ENCODE measurements at places on chromosomes 11 and 22.
A peak's percentile ranks its signal among the peaks of the same experiment; 100 is the strongest.

GRCh38 chr11:61531044-61531443 lies 22.5 kb downstream of the LRRC10B start:
- no peak for DNase-seq

GRCh38 chr22:33920197-33920540 lies at the start of gene LARGE1:
Gene LARGE1 (minus strand): TSS chr22:33920476.
- DNase-seq, result peak; percentile 43

- DNase-seq, result no peak
Observed at GRCh38 chr11:80365980-80366379, 925.1 kb upstream of the TENM4 start.

DNA sequence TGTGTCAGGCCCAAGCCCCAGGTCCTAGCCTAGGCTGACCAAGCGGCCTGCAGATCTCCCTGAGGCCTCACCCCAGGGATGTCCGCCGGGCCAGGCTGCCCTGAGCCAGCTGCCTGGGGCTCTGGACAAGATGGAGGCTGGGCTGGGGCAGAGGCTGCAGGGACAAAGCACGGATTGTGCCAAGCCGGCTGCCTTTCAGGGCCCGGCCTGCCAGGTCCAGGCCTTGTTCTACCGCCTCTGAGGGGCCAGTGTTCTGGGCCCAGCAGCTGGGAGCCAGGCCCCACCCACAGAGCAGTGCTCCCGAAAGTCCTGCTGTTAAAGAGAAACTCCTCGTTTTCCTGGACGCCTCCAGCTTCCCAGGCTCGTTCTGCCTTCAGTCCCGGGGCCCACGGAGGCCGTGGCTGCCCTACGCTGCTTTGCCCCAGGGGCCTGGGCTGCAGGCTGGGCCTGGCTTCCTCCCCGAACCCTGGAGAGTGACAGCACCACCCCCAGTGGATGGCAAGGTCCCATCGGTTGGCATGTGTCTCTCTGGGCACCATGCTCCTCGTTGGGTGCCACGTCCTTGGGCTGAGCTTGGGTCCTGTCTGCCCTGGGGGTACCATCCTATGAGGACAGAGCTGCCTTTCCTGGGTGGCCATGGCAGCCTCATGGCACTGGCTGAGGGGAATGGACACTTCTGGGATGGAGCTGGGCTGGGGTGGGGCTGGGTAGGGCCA lies 7.6 kb downstream of the BRSK2 start:
- no peak for DNase-seq

DNA sequence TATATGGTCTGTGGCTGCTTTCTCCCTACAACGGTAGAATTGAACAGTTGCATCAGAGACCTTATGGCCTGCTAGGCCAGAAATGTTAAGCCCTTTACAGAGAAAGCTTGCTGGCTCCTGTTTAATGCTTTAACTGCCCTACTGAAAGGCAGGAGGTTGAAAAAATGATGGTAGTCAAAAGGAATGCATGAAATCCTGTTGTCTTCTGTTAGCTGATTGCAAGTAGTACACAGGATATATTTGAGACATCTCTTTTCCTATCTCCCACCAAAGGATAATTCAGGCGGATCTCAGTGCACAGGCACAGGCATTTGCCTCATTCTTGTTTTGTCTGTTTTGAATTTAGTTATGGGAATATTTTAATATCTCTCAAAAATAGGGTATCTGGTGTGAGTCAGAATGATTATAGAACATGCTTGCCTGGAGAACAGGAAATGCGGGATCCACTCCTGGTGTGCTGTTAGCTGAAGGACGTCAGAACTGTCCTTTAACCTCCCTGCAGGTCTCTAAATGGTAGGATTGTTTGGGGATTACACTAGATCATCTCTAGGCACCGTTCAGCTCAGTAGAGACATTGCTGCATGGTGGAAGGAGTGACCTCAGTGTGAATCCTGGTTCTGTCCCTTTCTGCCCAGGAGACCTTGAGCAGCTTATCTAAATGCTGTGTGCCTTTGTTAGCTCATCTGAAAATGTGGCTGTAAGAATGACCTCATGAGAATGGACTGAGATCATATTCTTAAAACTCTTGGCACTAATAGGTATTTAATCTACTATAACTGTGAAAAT lies 49.5 kb downstream of the PACS1 start:
- DNase-seq, result no peak

DNA sequence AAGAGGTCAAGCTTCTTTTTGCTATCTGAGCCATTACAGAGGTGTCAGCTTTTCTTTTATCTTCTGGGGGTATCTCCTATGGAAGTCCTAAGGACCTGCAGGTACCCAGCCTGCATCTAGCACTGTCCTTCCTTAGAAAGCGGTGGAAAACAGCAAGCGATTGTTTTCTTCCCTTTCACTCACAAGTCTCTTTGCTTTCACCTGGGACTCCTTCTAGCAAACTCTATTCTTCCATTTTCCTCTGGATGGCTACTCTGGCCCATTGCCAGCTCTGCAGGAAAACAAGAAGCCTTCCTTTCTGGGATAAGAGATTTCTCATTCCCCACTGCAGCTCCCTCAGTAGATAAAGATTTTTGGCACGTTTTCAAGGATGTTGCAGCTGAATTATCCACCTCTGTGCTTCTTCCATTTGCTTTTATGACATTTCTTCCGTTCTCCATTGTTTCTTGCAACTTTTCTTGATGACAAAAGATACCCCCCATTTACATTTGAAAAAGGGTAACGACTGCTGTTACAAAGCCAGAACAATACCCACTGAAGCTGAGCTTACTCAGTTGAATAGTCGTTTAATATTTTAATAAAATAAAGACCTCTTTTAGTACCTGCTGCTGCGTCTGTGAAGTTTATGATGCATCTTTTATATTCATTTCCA lies 40.2 kb upstream of the BDNF start:
- no peak for DNase-seq
